ENCODE measurements at places on chromosomes 2 and 18.

DNA sequence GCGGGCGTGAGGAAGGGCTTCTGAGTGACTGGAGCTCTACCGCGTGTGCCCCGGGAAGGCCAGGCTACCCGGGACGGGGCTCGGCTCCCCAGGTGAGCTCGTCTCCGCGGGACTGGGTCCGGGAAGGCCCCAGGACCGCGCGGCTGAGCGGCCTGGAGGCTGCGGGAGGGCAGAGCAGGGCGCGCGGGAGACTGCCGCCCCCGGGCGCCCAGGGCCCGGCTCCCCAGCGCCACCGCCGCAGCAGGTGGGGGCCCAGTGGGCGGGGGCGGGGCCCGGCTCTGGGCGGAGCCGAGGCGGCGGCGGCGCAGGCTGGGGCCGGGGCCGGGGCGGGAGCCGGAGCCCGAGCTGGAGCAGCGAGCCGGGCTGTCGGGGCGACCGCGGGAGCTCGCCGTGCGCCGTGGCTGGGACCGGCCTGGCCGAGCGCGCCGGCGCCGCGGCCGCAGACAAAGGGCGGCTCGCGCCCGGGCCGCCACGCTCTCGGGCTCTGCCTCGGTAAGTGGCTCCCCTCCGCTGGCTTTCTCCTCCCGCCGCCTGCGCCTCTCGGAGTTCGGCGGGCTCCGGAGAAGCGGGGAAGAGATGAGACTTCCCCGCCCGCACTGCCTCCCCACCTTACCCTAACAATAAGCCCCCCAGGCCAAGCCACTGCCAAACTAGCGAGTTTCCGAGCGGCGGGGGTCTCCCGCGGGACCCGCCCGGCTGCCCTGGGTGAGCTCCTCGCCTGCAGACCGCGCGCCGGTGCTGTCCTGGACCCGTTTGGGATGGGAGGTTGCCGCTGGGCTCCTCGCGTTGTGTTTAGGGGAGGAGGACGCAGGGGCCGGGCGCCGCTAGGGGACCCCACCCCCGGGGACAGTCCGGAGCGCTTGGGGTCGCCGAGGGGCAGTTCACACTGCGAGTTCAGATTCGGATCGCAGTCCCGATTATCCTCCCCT, at the start of gene MAPK4:
MAPK4 (plus strand) TSS at position 336 of the 929 bp plus-strand sequence. CDS start 103,872 bp downstream, outside the sequence.
- peak; percentile 26 for DNase-seq

- no peak for DNase-seq
Measured at GRCh38 chr2:110864176-110864575, 131.8 kb downstream of the ACOXL start.

GRCh38 chr2:55809875-55810621, 113.5 kb downstream of the EFEMP1 start:
- no peak for DNase-seq

GRCh38 chr2:38549851-38550250, 52.9 kb downstream of the HNRNPLL start:
- DNase-seq: no peak

DNA sequence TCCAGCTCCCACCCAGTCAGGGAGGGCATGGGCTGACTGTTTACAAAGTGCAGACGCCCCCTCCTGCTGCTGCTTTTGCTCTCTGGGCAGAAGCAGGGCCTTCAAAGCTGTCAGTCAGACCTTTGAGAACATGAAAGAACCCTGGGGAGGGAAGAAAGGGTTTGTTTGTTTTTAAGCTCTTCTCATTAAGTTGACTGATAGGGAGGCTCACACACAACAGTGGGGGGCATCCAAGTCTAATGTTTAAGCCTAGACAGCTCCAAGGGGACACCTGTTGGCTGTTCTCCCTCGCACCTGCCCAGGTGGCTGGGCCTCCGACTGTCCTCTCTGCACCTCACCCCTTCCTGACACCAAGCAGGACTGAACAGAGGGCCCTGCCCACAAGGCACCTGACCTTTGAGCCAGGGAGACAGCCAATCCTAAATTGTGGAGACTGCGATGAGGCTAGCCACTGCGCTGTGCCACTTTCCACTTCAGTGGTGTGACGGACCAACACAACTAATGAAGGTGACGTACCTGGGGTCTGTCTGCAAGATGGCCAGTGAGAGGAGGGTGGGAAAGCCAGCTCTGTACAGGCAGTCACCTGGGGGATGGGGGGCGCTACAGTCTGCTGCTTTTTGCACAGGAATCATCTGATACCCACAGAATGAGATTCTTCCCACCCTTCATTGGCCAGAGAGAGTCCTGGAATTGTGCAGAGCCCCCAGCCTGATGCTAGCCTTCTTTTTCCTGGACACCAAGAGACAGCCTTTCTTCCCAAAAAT, 16.3 kb downstream of the ST6GAL2 start:
- no peak for DNase-seq

DNA sequence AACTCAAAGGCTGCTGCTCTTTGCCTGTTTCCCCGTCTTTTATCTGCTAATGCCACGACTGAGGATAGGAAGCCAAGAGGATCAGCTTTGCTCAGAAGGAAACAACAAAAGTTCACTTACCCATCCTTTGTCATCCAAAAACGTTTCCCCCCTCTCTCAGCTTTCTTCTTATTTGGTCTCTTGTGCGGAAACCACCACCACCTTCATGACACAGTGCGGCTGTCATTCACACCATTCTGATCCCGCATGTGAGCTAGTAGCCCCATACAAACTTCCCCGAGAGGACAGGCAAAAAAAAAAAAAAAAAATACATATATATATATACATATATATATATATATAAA, 656 bp downstream of the LRRTM4 start:
- no peak for DNase-seq

GRCh38 chr2:16774980-16775898, 109.6 kb upstream of the CYRIA start:
- peak; percentile 57 for DNase-seq

GRCh38 chr2:67486041-67486796, 89.1 kb downstream of the ETAA1 start:
- no peak for DNase-seq

DNA sequence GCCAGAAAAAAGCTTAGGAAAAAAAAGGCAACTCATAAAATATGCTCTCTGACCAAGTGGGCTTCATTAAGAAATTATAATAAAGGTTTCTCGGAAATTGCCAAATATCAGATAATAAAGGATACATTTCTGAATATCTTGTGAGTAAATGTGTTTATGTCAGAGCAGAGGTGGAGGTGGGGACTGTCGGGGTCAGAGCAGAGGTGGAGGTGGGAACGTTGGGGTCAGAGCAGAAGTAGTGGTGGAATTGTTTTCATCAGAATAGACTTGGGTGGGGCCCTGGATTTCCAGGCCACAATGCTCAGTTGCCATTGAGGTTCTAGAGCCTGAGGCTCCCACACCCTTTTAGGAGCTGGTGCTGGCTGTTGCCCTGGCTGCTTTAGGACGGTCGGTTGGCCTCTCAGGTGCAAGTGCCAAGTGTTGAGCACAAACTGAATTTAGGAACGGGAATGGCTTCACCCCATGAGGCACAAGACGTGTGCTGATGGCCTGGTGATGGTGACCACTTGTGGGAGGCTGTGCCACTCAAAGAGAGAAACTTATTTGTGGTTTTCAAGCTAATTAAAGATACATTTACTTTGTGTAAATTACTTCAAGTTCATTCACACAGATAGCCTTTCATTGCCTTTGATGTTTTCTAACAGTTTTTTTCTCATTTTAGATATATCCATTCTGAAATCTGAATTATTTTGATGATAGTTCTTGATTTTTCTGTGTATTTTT, 131.5 kb downstream of the ATP9B start:
- DNase-seq: no peak

DNA sequence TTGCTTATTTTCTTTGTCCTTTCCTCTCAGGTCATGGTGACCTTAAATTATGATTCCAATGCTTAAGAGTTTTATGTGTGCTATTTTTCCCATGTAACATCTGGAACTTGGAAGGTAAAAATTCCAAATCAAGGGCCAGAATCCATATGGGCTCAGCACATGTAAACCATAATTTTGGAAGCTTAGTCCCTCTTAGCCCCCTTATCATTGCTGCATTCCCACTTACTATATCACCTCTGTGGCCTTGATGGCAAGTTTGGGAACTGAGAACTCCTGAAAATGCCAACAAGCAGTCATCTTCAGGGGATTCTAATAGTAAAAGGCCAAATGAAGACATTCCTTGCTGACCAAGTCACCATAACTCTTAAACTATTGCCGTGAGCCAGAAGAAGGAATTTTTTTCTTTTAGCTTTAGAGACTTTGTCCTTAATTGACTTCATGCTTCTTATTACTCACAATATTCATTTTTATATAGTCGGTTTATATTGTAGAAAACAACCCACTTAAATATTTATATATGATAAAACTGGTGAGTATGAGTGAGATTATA, 251.4 kb downstream of the SLC8A1 start:
- DNase-seq: no peak

DNA sequence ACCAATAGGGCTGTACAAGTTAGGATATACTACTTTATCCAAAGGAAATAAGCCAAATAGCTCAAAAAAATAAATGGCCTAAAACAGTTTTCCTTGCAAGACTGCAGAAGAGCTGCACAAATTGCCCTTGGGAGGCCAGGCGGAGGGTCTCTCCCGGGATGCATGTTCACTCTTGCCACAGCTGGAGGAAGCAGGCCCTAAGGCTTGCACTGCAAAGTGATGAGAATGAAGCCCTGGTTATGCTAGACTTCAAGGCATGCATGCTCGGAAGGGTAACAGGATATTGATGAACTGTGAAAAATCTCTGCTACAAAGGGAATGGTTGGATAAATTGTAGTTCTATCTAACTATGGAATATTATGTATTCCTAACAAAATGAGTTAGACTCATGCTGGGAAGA, 27.5 kb upstream of the LDLRAD4 start:
- no peak for DNase-seq

- DNase-seq: no peak
Measured at GRCh38 chr2:46984040-46984439, 68.4 kb upstream of the MCFD2 start.

DNA sequence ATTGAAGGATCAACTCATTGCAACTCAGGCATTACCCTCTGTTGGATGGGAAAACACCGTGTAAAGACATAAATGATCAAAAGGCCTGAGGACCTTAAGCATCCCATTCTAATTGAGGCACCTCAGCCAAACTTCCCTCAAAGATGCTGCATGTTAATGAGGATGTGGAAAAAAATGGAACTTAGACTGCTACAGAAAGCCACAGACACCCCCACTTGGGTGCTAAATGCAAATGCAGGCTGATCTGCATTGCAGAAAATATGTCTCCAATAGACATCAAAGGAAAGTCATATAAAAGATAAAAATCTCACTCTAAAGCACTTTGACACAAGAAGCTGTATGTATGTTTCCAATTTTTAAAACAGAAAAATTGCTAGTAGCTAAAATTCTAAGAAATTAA, 504.7 kb downstream of the KCNJ3 start:
- no peak for DNase-seq

DNA sequence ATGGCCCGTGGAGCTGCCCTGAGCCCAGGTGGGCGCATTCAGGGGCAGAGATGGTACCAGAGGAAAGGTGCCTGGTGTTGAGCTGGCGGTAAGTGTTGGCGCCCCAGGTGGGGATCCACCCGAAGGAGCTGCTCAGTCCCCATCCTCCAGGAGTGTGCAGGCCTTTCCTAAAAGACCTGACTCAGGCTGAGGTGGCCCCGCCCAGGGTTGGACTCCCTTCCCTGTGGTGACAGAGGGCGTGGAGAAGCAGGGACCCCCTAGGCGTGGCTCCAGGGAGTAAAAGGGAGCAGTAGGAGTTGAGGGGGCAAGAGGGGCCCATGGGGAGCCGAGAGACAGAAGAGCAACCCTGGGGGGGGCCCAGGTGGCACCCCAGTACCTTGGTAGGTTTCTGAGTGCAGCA, 2.4 kb downstream of the OXER1 start:
- DNase-seq: peak; percentile 78

GRCh38 chr2:72146347-72147302, 1.0 kb downstream of the CYP26B1 start:
- no peak for DNase-seq

- no peak for DNase-seq
Measured at GRCh38 chr2:56674084-56674483, 490.3 kb downstream of the CCDC85A start.

- no peak for DNase-seq
Measured at GRCh38 chr18:49227441-49228165, 232.8 kb downstream of the DYM start.

DNA sequence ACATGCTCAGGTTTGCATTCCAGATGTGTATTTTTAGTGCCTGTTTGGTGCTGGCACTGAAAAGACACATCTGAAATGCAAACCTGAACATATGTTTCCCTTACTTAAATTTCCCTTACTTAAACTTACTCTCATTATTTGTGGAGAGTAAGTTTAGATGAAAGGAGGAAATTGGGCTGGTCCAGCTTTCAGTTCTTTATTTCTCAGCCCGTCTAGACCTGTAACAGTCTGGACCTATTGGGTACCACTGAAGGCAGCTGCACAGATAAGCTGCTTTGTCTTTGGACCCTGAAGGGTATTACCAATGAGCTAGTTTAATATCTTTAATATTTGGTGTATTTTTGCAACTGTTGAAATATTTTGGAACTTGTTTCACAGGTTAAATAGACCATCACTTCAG, 17.0 kb upstream of the DSG3 start:
- no peak for DNase-seq

DNA sequence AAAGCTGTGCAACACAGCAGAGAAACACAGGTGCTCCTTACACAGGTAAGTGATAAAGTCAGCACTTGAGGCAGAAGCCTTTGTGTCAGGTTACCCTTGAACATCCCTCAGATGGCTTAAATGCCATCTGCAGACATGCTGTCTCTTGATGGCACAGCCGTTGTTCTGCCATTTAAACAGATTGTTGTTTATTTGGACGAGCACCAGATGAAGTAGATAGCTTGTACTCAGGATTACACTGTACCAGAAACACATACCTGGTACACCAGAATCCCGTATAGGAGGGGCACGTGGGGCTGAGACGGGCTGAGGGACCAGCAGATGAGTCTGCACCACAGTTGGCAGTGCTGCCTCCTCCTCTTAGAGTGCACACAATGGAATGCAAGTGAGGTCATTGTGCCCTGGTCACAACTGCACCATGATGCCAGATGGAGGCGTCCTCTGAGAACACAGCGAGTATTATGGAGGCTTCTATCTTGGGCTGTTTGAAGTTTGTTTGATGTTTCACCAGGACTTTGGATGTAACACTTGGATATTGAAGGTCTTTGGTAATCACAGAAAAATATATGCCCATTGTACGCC, 143.0 kb downstream of the TANC1 start:
- peak; percentile 15 for DNase-seq

GRCh38 chr2:128809259-128809636, 490.6 kb upstream of the HS6ST1 start:
- DNase-seq: no peak

DNA sequence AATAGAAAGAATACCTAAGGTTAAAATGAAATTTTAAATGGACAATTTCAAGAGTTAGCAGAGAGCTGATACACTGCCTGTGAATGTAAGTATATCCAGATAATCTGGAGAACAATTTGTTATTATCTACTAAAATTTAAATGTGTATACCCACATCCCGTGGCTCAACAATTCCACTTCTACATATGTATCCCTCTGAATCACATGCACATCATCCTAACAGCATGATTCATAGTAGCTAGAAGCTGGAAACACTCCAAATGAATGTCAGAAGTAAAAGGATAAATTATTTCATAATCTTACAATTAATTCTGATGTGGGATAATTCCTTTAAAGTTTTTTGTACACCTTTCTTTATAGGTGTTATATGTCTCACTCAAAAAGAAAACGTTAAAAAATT, 87.9 kb downstream of the CNTNAP5 start:
- DNase-seq: no peak
